ENCODE measurements at places on chromosomes 11 and 22. TPM values are rescaled to one million over a fixed set of nuclear protein-coding genes. Genes with fewer than 3 reads are reported as not detected.

OR4D5 gene
- not detected for total RNA-seq

GRCh38 chr22:35530700-35531099 is 9.9 kb upstream of the RASD2 start:
- H3K4me3 ChIP-seq: no peak overlapping the region
- DNase-seq: no peak
- H3K4me1 ChIP-seq: no peaks in the 10 kb centered on the region

DNA sequence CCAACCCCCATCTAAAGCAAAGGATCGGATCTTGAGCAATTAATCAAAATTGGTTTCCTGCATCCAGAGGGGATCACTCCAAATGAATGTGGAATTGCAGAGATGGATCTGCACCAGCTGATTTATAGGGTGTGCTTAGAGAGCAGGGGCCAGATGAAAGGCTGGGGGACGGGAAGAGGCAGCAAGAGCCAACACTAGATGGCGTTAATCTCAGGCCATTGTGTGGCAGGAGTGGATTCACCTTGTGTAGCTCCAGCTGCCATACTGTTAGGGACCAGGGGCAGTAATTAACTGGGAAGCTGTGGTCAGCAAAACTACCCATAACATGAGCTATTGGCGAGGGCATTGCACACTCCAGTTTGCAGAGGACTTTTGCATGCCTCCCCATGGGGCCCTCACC is 35.6 kb downstream of the SERPINH1 start:
- no peak for DNase-seq
- H3K36me3 ChIP-seq: no peaks in the 10 kb centered on the region
- H3K4me3 ChIP-seq: no peak overlapping the region
- peaks cover 4% of the 10 kb centered on the region for H3K4me1 ChIP-seq
- peaks cover 20% of the 10 kb centered on the region for H3K27me3 ChIP-seq

ZNRF3 gene
- total RNA-seq: 0.79 TPM

DNA sequence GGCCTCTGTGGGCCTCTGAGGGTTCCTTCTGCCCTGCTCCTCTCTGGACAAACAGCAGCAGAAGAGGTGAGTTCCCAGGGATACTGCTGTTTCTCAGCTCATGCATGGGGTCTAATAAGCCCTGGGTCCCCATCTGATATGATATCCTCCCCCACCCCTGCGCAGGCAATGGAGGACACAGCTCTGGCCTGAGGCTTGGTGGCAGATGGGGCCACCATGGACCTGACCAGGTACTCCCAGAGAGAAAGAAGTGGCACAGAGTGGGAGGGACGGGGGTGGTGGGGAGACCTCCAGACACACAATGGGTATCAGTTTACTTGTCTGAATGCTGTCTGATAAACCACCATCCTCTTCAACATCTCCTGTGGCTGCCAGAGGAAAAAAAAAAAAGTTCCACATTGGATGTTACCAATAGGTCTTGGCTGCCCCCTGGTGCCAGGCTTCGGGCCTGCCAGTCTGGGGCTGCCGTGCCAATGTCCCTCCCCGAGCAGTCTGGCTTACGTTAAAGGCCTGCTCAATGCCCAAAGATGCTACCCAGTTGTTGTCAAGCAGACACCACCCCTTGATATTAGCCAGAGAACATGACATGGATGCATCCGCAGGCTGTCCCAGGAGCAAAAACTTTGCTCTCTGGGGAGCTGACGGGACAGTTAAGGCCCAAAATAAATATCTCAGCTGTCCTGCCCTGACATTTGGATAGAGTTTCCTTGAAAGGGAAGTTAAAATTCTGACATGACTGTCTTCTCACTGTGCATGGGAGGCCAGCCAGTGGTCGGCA is 27.9 kb upstream of the ABCC8 start:
- H3K4me1 ChIP-seq: no peaks in the 10 kb centered on the region
- H3K27ac ChIP-seq: no peak overlapping the region
- peak; percentile 79 for DNase-seq
- H3K4me3 ChIP-seq: no peak overlapping the region

- no peak overlapping the region for H3K4me3 ChIP-seq
- H3K27ac ChIP-seq: no peak overlapping the region
- no peaks in the 10 kb centered on the region for H3K27me3 ChIP-seq
- no peak for DNase-seq
These were observed 108.6 kb downstream of the LARGE1 start for GRCh38 chr22:33811686-33812085.

ENTHD1 gene
- total RNA-seq: 0.21 TPM

GRCh38 chr11:14503023-14503422 is 3.4 kb upstream of the COPB1 start:
- peaks cover 39% of the 10 kb centered on the region for H3K36me3 ChIP-seq
- no peak overlapping the region for H3K4me3 ChIP-seq
- no peak overlapping the region for H3K27ac ChIP-seq
- DNase-seq: no peak

DNA sequence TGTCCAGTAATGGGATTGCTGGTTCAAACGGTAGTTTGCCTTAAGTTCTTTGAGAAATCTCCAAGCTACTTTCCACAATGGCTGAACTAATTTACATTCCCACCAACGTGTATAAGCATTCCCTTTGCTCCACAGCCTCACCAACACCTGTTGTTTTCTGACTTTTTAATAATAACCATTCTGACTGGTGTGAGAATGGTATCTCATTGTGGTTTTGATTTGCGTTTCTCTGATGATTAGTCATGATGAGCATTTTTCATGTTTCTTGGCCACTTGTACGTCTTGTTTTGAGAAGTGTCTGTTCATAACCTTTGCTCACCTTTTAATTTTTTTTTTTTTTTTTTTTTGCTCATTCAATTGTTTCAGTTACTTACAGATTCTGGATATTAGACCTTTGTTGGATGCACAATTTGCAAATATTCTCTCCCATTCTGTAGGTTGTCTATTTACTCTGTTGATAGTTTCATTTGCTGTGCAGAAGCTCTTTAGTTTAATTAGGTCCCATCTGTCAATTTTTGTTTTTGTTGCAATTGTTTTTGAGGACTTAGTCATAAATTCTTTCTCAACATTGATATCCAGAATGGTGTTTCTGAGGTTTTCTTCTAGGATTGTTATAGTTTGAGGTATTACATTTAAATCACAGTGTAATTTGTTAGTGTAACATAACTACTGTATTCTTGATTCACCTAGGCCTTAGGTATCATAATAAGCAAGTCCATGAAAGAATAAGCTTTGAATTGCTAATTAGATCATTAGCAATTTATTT is 33.0 kb downstream of the CCDC34 start:
- peaks cover 6% of the 10 kb centered on the region for H3K36me3 ChIP-seq
- no peak for DNase-seq
- H3K27me3 ChIP-seq: no peaks in the 10 kb centered on the region
- no peak overlapping the region for H3K27ac ChIP-seq
- H3K4me1 ChIP-seq: no peaks in the 10 kb centered on the region
- H3K4me3 ChIP-seq: no peak overlapping the region

GRCh38 chr22:35367331-35367886 is 13.5 kb upstream of the HMOX1 start:
- H3K4me1 ChIP-seq: peaks cover 11% of the 10 kb centered on the region
- H3K27ac ChIP-seq: no peak overlapping the region
- DNase-seq: no peak
- H3K27me3 ChIP-seq: peaks cover 23% of the 10 kb centered on the region

DNA sequence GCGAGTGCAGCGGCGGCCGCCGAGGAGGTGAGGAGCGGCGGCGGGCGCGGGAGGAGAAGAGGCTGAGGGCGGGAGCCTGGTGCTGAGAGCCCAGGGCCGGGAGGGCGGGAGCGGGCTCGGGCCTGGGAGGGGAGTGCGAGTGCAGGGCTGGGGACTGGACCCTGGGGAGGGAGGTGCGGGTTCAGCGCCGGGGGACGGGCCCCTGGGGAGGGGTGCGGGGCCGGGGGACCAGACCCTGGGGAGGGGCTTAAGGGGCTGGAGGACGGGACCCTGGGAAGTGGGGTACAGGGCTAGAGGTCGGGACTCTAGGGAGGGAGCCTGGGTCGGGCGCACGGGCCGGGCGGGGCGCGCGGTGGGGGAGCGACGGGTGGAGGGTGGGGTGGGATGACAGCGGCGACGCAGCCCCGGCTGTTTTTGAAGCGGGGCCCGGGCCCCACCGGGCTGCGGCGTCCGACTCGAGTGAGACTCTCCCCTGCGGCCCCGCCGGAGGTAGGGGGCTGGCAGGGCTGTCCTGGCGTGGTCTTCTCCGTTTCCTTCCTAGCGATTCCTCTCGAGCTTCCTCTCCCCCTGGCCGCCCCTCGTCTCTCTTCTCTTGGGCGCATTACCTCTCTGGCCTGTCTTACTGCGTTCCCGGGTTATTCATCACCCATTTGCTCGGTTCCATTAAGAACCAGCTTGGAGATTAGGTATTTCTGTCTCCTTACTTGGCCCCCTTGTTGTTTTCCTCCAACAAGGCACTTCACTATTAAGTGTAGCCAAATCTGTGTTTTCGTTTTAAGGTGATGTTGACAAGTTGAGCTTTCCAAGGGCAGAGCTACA is 754 bp downstream of the NUP50 start:
- peak overlapping the region; percentile 91 for H3K27ac ChIP-seq
- DNase-seq: peak; percentile 59
- H3K4me1 ChIP-seq: peaks cover 60% of the 10 kb centered on the region
- peaks cover 41% of the 10 kb centered on the region for H3K36me3 ChIP-seq
- peak overlapping the region; percentile 94 for H3K4me3 ChIP-seq

DNA sequence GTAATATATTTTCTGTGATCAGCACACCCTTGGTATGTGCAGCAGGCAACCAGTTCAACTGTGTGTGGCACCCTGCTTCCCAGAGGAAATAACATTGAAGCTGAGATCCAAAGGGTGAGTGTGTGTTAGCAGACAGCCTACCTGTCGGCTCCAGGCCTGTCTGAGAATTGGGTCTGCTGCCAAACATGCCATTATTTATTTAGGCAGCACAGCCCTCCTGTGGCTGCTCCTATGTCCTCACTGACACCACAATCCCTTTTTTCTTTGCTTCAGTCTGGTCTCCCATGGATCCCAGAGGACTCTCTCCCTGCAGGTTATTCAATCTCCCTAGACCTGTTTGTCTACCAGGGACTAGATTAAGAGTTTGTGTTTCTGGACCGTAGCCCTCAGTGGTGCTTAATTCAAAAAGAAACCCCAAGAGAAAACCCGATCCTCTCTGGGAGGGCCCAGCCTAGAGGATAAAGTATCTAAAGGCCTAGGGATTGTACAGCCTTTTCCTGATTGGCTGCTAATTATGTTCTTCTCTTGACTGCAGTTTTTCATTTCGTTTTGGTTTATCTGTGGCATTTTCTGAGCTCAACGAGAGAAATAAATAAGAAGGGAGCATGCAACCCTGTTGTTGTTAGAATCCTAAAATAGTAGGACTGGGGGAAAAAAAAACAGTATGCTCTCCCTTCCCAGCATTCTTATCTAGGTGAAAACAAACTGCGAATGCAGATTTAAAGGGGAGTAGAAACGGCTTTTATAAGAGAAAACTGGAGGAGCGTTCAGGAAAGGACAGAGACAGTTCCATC is 24.1 kb downstream of the KCNE3 start:
- H3K4me1 ChIP-seq: no peaks in the 10 kb centered on the region
- H3K27me3 ChIP-seq: peaks cover 10% of the 10 kb centered on the region
- no peak overlapping the region for H3K4me3 ChIP-seq
- no peak overlapping the region for H3K27ac ChIP-seq

SCO2 gene
- 11.6 TPM for total RNA-seq

GRCh38 chr11:11346303-11346702 is 6.7 kb downstream of the CSNK2A3 start:
- no peak overlapping the region for H3K27ac ChIP-seq
- no peaks in the 10 kb centered on the region for H3K27me3 ChIP-seq
- peaks cover 2% of the 10 kb centered on the region for H3K4me1 ChIP-seq
- DNase-seq: no peak

IGLL1 gene
- 0.42 TPM for total RNA-seq

SIAE gene
- 4.1 TPM for total RNA-seq

HOATZ gene
- not detected for total RNA-seq

DNA sequence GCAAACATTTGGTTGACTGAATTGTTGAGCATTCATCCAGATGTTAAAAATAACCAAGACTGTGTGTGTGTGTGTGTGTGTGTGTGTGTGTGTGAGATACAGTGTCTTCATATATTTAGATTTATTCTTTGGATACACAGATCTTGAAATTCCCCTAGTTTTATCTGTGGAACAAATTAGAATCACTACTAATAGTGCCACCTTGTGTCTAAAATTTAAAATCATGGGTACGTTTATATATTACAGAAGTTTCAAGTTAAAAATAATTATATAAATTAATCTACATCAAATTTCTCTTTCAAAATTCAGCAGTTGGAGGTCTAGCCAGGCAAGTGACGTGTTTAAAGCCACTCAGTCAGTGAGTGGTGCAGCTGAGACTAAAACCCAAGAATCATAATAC is 1566.2 kb upstream of the TENM4 start:
- no peak overlapping the region for H3K27ac ChIP-seq
- no peak for DNase-seq
- no peaks in the 10 kb centered on the region for H3K4me1 ChIP-seq
- H3K27me3 ChIP-seq: no peaks in the 10 kb centered on the region
- H3K4me3 ChIP-seq: no peak overlapping the region
- H3K36me3 ChIP-seq: no peaks in the 10 kb centered on the region

GLB1L2 gene
- total RNA-seq: 2.0 TPM

GPHA2 gene
- total RNA-seq: not detected

- no peaks in the 10 kb centered on the region for H3K27me3 ChIP-seq
- H3K27ac ChIP-seq: no peak overlapping the region
- no peaks in the 10 kb centered on the region for H3K4me1 ChIP-seq
- no peaks in the 10 kb centered on the region for H3K36me3 ChIP-seq
- H3K4me3 ChIP-seq: no peak overlapping the region
These were observed 102.7 kb downstream of the MN1 start for GRCh38 chr22:27698813-27699212.

DNA sequence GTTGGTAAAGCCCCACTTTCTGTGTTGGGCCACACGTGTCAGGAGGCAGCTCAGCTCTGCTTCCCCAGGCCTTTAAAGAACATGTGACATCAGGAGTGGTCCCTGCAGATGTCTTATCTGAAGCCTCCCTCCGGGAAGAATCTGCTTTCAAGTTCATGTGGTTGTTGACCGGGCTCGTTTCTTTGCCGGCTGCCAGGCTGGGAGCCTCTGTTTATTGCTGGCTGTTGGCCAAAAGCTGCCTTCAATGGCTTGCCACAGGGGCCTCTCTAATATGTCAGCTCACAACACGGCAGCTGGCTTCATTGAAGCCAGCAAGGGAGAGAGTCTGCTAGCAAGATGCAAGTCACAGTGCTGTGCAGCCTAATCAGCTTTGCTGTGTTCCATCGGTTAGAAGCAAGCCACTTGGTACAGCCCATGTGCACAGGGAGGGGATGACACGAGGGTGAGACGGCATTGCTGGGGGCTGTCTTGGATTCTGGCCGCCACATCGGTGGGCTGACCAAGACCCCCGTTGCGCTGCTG is 14.6 kb downstream of the MRGPRF start:
- H3K36me3 ChIP-seq: no peaks in the 10 kb centered on the region
- no peak overlapping the region for H3K27ac ChIP-seq
- no peak for DNase-seq
- H3K4me1 ChIP-seq: peaks cover 3% of the 10 kb centered on the region
- no peak overlapping the region for H3K4me3 ChIP-seq
- peaks cover 7% of the 10 kb centered on the region for H3K27me3 ChIP-seq

DNA sequence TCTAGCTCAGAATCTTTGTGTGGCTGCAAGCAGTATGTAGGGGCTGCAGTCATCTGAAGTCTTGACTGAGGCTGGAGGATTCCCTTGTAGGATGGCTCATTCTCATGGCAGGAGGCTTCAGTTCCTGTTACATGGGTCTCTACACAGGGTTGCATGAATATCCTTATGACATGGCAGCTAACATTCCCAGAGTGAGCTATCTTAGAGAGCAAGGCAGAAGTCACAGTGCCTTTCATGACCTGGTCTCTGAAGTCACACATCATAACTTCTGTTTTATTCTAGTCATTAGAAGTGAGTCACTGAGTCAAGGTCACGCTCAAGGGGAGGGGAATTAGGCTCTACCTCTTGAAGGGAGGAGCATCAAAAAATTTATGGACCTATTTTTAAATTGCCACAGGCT is 10.3 kb upstream of the SPON1 start:
- no peak for DNase-seq
- H3K27ac ChIP-seq: no peak overlapping the region
- no peak overlapping the region for H3K4me3 ChIP-seq
- peaks cover 12% of the 10 kb centered on the region for H3K4me1 ChIP-seq
- H3K36me3 ChIP-seq: peaks cover under 1% of the 10 kb centered on the region
